Progenitor cell of endocrine pancreas (in vitro differentiated cells): ENCODE measurements at places on chromosomes 2 and 18.

DNA sequence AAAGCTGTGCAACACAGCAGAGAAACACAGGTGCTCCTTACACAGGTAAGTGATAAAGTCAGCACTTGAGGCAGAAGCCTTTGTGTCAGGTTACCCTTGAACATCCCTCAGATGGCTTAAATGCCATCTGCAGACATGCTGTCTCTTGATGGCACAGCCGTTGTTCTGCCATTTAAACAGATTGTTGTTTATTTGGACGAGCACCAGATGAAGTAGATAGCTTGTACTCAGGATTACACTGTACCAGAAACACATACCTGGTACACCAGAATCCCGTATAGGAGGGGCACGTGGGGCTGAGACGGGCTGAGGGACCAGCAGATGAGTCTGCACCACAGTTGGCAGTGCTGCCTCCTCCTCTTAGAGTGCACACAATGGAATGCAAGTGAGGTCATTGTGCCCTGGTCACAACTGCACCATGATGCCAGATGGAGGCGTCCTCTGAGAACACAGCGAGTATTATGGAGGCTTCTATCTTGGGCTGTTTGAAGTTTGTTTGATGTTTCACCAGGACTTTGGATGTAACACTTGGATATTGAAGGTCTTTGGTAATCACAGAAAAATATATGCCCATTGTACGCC lies 143.0 kb downstream of the TANC1 start:
- no peak overlapping the region for H3K27ac ChIP-seq
- H3K27me3 ChIP-seq: no peaks in the 10 kb centered on the region
- no peak overlapping the region for H3K4me3 ChIP-seq
- peaks cover 4% of the 10 kb centered on the region for H3K36me3 ChIP-seq

DNA sequence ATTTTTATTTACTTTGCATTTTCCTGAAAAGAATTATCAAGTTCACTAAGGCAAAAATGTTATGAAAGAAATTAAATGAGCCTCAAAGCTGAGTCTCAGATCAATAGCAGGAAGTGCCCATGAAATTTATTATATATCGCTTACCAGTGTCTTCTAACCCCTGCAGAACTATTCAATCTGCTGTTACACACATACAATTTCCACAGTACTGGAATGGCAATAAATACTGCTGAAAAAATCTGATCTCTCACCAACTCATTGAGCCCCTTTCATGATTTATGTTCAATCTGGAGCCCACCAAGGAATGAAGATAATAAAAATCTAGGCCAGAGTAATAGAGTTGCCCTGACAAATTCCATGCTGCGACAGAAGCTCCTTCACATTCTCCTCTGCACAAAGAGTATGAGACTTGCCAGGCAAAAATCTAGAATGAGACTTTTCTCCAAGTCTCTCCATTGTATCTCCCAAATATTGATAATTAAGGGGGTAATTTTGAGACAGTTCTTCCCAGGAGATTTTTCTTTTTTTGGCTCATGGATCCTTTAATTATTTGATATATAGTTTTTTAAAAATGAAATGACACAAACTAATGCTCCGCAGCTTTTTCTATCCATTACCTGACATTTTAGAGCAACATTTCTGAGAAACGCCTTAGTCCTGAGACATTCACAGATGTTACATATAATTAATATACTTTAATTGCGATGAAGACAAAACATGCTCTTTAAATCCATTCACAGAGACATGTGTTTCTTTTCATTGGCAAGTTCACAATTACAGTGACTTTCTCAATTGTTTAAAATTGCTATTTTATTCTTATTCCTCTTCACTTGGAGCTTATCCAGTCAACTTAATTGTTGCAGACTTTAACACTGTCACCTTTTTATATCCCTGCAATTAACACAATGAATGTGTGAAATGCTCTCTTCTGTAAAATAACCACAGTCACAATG lies 1020.4 kb downstream of the CBLN2 start:
- H3K27ac ChIP-seq: no peak overlapping the region
- DNase-seq: no peak
- no peak overlapping the region for H3K4me3 ChIP-seq

DNA sequence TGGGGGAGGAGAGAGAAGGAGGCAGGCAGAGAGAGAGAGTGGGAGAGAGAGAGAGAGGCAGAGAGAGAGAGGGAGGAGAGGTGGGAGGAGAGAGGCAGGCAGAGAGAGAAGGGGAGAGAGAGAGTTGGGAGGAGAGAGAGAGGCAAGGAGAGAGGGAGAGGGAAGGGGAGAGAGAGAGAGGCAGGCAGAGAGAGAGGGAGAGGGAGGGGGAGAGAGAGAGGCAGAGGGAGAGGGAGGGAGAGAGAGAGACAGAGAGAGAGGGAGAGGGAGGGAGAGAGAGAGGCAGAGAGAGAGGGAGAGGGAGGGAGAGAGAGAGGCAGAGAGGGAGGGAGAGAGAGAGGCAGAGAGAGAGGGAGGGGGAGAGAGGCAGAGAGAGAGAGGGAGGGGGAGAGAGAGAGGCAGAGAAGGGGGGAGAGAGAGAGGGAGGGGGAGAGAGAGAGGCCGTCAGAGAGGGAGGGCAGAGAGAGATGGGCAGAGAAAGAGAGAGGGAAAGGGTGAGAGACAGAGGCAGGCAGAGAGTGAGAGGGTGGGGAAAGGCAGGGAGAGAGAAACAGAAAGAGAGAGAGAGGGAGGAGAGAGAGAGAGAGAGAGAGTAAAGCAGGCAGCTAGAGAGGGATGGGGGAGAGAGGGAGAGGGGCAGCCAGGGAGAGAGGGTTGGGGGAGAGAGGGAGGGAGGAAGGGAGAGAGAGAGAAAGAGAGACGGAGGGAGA lies 122.2 kb upstream of the PXDN start:
- no peak overlapping the region for H3K4me3 ChIP-seq
- H3K4me1 ChIP-seq: no peaks in the 10 kb centered on the region
- H3K36me3 ChIP-seq: no peaks in the 10 kb centered on the region
- no peak overlapping the region for H3K27ac ChIP-seq

DNA sequence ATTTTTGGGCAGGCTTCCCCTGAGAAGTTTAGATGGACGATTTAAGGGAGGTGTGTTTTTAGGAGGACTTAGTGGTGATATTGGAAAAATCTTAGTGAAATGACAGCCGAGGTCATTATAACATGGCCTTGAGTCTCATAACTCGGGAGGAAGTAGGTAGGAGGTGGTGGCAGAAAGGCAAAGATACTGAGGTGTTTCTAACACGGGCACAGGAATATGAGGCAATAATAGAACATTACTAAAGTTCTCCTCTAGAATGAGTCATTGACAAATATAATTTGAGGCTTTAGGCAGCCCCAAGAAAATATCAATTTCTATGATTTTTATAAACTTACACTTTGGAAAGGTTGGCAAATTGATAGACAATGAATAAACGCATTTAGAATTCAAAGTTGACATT lies 146.1 kb upstream of the ZEB2 start:
- no peaks in the 10 kb centered on the region for H3K27me3 ChIP-seq
- H3K36me3 ChIP-seq: no peaks in the 10 kb centered on the region
- no peak overlapping the region for H3K27ac ChIP-seq
- peaks cover 3% of the 10 kb centered on the region for H3K4me1 ChIP-seq
- H3K4me3 ChIP-seq: no peak overlapping the region

GRCh38 chr18:62634979-62635630 lies 80.2 kb upstream of the PHLPP1 start:
- no peak overlapping the region for H3K27ac ChIP-seq
- no peaks in the 10 kb centered on the region for H3K27me3 ChIP-seq
- H3K4me3 ChIP-seq: no peak overlapping the region
- no peaks in the 10 kb centered on the region for H3K36me3 ChIP-seq

DNA sequence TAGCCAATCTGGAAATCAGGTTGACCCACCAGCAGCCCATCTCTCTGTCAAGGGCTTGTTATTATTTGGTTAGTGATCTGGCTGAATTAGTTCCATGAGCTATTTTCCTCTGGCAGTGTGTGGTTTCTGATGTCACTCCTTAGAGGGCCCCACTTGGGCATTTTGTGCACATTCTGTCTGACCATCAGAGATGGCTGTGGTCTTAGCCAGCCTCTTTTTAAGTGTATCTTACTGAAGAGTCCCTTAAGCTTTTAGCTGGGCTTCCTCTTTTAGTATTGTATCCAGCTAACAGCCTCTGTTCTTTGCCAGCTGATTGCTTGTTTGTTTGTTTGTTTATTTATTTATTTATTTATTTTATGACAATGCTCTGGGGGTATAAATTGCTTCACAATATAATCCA lies 951.1 kb upstream of the CNTNAP5 start:
- H3K4me3 ChIP-seq: no peak overlapping the region
- H3K36me3 ChIP-seq: no peaks in the 10 kb centered on the region
- no peaks in the 10 kb centered on the region for H3K27me3 ChIP-seq

DNA sequence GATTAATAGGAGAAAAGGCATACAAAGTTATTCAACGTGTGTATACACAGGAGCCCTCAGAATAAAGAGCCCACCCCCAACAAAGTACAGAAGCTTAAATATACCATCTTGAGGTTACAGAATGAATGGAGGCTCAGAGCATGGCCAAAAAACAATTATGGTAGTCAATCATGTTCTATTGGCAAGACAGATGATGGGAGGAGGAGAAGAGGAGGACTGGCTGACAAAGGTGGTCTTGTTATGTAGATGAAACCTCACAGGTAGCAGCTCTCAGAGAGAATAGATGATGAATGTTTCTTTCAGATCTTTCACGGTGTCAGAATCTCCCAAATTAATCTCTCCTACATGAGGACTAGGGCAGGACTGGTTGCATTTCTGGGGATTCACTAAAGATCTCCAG lies 66.0 kb downstream of the ARL4C start:
- no peaks in the 10 kb centered on the region for H3K36me3 ChIP-seq
- H3K27ac ChIP-seq: peak overlapping the region; percentile 10
- H3K4me1 ChIP-seq: peaks cover 34% of the 10 kb centered on the region
- DNase-seq: no peak
- H3K27me3 ChIP-seq: no peaks in the 10 kb centered on the region

- H3K27me3 ChIP-seq: peaks cover 32% of the 10 kb centered on the region
- no peak overlapping the region for H3K4me3 ChIP-seq
- no peak for DNase-seq
- H3K36me3 ChIP-seq: peaks cover 2% of the 10 kb centered on the region
Observed at GRCh38 chr2:128401680-128402079, 83.0 kb upstream of the HS6ST1 start.

- H3K4me3 ChIP-seq: no peak overlapping the region
- no peaks in the 10 kb centered on the region for H3K36me3 ChIP-seq
- no peak for DNase-seq
- H3K27ac ChIP-seq: no peak overlapping the region
- H3K27me3 ChIP-seq: peaks cover 3% of the 10 kb centered on the region
- peaks cover 4% of the 10 kb centered on the region for H3K4me1 ChIP-seq
Observed at GRCh38 chr2:16124881-16125613, 184.7 kb downstream of the MYCN start.

DNA sequence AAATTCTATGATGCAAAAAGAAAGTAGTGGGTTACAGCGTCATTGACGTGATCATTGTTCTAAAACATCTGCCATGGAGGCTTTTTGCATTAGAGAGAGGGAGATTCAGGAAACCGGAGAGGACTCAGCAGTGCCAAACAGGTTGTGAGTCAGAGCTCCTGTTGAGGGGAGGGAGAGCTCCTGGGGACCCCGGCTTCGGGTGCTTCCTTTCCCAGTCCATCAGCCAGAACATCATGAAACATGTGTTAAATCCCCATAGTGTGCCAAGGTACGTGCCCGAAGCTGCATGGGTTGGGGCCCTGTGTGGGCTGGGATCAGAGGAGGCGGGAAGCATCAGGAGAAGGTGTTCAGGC lies 791 bp upstream of the CYRIA start:
- H3K27me3 ChIP-seq: peaks cover 67% of the 10 kb centered on the region
- no peak overlapping the region for H3K27ac ChIP-seq
- H3K4me3 ChIP-seq: peak overlapping the region; percentile 70
- H3K4me1 ChIP-seq: peaks cover 11% of the 10 kb centered on the region

- H3K27ac ChIP-seq: no peak overlapping the region
- H3K4me3 ChIP-seq: no peak overlapping the region
- H3K27me3 ChIP-seq: no peaks in the 10 kb centered on the region
- H3K36me3 ChIP-seq: no peaks in the 10 kb centered on the region
- DNase-seq: no peak
- H3K4me1 ChIP-seq: peaks cover 1% of the 10 kb centered on the region
Observed at GRCh38 chr18:1906421-1906820, 664.9 kb downstream of the METTL4 start.

DNA sequence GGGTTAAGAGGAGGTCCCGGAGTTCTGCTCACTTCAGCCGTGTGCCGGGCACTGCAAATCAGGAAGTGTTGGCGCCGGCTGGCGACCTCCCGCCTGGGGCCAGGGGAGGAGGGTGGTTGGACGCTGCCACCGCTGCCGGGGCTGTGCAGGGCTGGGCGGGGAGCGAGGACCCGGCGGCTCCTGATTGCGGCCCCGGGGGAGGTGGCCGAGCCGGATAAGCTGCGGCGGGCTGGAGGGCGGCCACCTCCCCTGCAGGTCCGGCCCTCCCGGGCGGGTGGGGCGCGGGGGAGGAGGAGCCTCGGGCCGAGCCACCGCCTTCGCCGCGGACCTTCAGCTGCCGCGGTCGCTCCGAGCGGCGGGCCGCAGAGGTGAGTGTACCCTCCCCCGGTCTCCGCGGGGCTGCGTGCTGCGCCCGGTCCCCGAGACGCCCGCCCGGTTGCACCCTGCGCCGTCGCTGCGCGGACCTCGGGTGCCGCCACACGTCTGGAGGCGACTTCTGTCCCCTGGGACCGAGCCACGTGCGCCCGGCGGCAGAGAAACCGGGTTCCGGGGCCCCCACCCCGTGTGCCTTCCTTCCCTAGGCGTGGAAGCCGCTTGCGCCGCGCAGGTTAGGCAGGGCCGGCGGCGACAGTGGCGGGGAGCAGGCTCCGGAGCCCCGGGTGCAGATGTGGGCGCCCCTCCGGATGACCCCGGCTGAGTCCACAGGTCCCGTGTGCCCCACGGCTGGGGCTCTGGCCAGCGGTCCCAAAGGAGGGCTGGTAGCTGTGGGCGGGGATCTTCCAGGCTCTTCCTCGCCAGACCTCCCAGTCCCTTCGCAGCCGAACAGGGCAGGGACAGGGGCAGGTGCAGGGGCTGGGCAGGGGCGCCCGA lies at the start of gene STEAP3:
STEAP3 (plus strand) TSS at position 314 of the 870 bp plus-strand sequence. CDS start 7,179 bp downstream, outside the sequence.
- peaks cover 62% of the 10 kb centered on the region for H3K27me3 ChIP-seq
- no peaks in the 10 kb centered on the region for H3K36me3 ChIP-seq
- peak; percentile 72 for DNase-seq
- H3K27ac ChIP-seq: no peak within 1 kb of the TSS

DNA sequence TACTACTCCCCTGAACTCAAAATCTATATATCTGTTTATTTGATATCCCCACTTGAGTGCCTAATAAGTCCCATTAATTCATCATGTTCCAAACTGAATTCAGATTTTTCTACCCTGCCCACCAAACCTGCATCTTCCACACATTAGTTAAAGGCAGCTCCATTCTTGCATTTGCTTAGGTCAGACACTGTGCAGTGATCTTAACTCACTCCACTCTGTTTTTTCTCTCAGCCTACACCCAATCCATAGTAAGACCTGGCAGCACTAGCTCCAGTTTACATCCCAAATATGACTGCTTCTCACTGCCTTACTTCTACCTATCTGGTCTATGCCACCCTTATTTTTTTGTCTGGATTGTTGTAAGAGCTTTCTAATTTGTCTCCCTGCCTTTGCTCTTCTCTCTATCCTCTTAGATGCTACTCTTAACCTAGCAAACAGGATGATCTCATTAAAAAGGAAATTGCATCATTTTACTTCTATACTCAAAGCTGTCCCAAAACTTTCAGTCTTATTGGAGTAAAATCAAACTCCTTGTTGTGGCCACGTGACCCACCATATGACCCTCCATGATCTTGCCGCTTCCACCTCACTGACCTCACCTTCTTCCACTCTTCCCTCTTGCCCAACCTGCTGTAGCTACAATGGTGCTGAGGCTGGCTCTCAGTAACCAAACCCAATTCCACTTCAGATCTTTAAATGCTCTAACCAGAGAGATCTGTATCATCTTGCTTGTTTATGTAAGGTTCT lies 274.9 kb upstream of the FANCL start:
- no peaks in the 10 kb centered on the region for H3K27me3 ChIP-seq
- H3K27ac ChIP-seq: no peak overlapping the region
- no peaks in the 10 kb centered on the region for H3K4me1 ChIP-seq
- no peak for DNase-seq
- H3K36me3 ChIP-seq: no peaks in the 10 kb centered on the region
